ENCODE measurements at places on chromosomes 3 and 15.

DNA sequence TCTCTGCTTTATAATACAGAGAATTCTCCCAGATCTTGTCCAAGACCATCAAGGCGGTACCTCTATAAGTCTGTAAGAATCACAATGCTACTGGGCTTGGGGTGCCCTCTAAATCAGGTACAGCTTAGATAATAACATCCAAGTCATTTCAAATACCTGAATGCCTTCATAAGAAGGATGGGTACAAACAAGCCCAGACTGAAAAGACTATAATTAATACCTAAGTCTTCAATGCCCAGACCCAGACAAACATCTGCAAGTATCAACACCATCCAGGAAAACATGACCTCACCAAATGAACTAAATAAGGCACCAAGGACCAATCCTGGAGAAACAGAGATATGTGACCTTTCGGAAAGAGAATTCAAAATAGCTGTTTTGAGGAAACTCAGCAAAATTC is 65.9 kb downstream of the ZMAT3 start:
- no peak for DNase-seq

DNA sequence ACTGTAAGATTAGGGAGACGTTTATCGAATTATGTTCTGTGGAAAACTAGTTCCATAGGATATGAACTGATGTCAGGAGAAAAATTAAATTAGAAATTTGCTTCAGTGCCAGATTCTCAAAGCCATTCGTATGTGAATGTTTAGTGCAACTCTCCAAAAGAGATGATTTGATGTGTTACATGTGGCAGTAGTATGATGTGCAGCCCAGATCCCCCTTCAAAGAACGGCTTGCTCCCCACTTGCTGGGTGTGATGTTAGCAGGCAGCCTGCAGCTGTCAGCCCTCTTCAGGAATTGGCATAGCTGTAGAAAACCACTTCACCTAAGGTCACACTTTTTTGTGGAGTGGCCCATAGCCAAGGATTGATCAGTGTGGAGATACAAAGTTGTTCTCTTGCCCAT is 127.0 kb upstream of the CCDC54 start:
- no peak for DNase-seq

DNA sequence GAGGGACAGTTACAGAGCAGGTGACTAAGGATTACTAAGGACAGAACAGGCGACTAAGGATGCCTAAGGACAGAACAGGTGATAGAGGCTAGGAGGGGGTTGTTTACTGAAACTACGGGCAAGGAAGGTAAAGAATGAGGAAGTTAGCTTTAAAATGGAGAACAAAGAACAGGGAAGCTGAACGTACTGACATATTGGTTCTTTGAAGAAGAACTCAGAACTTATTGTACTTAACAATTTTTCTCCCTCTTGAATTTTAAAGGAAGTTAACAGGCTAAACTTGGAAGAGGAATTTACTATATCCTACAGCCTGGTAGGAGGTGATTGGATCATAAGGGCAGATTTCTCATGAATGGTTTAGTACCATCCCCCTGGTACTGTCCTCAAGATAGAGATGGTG is 290.2 kb downstream of the SHQ1 start:
- DNase-seq, result no peak

GRCh38 chr3:39079530-39079929 is 27.7 kb downstream of the WDR48 start:
- no peak for DNase-seq

DNA sequence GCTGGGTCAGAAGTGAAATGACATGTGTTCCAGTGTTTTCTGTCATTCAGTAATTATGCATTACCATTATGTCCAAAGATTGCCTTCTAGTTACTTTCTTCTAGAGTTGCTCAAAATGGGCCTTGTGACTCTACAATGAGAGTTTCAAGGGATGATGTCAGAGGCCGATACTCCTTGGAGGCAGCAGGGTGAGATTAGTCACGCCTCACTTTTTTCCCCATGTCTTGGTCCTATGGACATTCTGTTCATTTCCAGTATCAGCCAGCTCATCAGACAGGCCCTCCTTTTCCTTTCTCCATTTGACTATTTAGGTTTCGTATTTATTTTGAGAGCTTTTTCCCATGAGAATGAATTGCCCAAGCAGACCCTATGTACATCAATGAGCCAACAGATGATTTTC is 17.5 kb downstream of the VGLL3 start:
- no peak for DNase-seq

All from progenitor cell of endocrine pancreas (in vitro differentiated cells).